Peyer's patch (tissue), 4 donors: ENCODE measurements at places on chromosomes 7 and 10. TPM values are rescaled to one million over a fixed set of nuclear protein-coding genes. Genes with fewer than 3 reads are reported as not detected.

DNA sequence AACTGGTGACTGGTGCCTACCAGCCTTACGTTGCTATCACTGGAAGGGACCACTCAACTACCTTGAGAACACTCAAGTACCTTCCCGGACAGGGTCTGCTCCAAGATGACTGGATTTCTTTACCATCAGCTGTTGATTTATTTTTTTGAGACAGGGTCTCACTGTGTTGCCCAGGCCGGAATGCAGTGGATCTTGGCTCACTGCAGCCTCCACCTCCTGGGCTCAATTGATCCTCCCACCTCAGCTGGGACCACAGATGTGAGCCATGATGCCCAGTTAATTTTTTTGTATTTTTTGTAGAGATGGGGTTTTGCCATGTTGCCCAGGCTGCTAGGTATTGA is 45.2 kb upstream of the DLG5 start:
- DNase-seq = no peak

GRCh38 chr7:130346941-130347340 is 2.3 kb downstream of the CPA5 start:
- no peak for DNase-seq

GRCh38 chr7:78323118-78323517 is 524.5 kb downstream of the PHTF2 start:
- DNase-seq = no peak

Gene PRR15
- 242 TPM for total RNA-seq

GRCh38 chr10:6134099-6134823 is 45.4 kb downstream of the RBM17 start:
- DNase-seq = peak; percentile 23
